Karpas-422 (cell line): ENCODE measurements at places on chromosomes 5 and 9. TPM values are rescaled to one million over a fixed set of nuclear protein-coding genes. Genes with fewer than 3 reads are reported as not detected.

The GARIN3 gene
- not detected in 2 replicates for total RNA-seq

The PCDHGC4 gene
- 7.0 and 11.8 TPM in 2 replicates for total RNA-seq

The PPP3R2 gene
- total RNA-seq: not detected in 2 replicates

The PCDHGB1 gene
- 14.0 and 15.3 TPM in 2 replicates for total RNA-seq

The PCDHA13 gene
- total RNA-seq: not detected in 2 replicates

The MARCOL gene
- not detected in 2 replicates for total RNA-seq

The TLX3 gene
- total RNA-seq: not detected in 2 replicates

The TMEM171 gene
- total RNA-seq: not detected in 2 replicates

The SPINK6 gene
- total RNA-seq: not detected in 2 replicates

The LRRC70 gene
- total RNA-seq: 2.7 and 6.5 TPM in 2 replicates

The HMCN2 gene
- not detected in 2 replicates for total RNA-seq

The GFI1B gene
- 6.0 and 6.5 TPM in 2 replicates for total RNA-seq

The PDE8B gene
- 0.04 and 0.15 TPM in 2 replicates for total RNA-seq

The SHC3 gene
- total RNA-seq: 0.04 TPM in 1 of 2 replicates, not detected in the other

The ARID3C gene
- total RNA-seq: 0.48 TPM in 1 of 2 replicates, not detected in the other

The LCN6 gene
- not detected in 2 replicates for total RNA-seq

DNA sequence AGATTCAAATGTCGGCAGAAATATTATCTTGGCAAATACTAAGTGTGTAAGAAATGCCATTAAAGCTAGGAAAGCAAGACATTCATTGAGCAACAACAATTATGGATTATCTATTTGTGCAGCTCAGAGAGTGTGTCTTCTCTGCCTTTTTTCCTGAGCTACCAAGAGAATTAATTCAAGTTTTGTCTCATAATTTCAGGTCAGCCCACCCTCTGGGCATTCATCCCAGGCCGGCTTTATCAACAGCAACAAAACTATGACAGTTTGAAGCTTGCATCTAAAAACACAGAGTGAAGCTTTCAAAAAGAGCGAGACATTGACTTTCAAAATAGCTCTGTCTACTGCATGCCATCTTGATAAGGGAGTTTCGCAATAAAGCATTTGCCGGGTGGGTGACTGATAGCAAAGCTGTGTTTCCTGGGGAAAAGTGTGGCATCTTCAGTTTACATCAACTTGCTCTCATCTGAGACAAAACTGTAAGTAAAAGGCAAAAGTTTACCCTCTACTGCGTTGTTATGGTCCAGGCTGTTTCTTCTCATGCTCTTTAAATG is 182.4 kb downstream of the IRX1 start:
- no peaks in the 10 kb centered on the region for H3K4me1 ChIP-seq
- no peaks in the 10 kb centered on the region for H3K27me3 ChIP-seq
- H3K36me3 ChIP-seq: no peaks in the 10 kb centered on the region
- H3K27ac ChIP-seq: no peak overlapping the region
- H3K4me3 ChIP-seq: no peak overlapping the region
- no peak for DNase-seq

GRCh38 chr9:116409638-116410037 is 256.0 kb downstream of the PAPPA start:
- DNase-seq: no peak
- no peaks in the 10 kb centered on the region for H3K27me3 ChIP-seq
- H3K4me3 ChIP-seq: no peak overlapping the region
- H3K4me1 ChIP-seq: no peaks in the 10 kb centered on the region
- no peak overlapping the region for H3K27ac ChIP-seq

- H3K36me3 ChIP-seq: no peaks in the 10 kb centered on the region
- DNase-seq: no peak
- no peaks in the 10 kb centered on the region for H3K27me3 ChIP-seq
- no peak overlapping the region for H3K4me3 ChIP-seq
Measured at GRCh38 chr9:92589923-92590322, 54.1 kb upstream of the ECM2 start.

DNA sequence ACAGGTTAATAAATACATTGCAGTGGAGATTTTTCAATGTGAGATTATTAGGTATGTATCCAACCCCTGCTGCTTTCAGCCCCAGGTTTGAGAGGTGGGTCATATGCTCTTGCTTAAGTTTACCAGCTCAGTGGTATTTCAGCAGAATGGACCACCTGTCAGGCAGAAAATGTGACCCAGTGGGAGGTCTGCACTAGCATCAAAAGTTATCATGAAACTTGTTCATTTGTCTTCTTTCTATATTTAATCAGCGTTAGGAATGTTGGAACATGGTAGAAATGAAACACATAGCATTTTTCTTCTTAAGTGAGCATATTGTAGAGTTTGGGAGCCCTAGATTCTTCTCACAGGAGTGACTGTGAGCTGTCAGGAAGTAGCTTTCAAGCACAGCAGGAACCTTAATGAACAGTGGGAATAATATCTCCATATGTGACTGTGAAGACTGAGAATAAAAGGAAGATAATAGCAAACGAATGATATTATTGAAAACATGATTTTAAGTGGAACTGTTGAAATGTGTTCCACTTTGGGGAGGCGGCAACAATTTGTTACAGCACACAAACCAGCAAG is 596.9 kb upstream of the CDH6 start:
- H3K27me3 ChIP-seq: no peaks in the 10 kb centered on the region
- no peak overlapping the region for H3K4me3 ChIP-seq
- DNase-seq: no peak
- no peaks in the 10 kb centered on the region for H3K36me3 ChIP-seq
- no peak overlapping the region for H3K27ac ChIP-seq
- no peaks in the 10 kb centered on the region for H3K4me1 ChIP-seq

GRCh38 chr9:4670591-4670990 is 4.3 kb upstream of the SPATA6L start:
- H3K27me3 ChIP-seq: no peaks in the 10 kb centered on the region
- DNase-seq: peak; percentile 15
- H3K4me1 ChIP-seq: peaks cover 14% of the 10 kb centered on the region
- H3K36me3 ChIP-seq: no peaks in the 10 kb centered on the region
- no peak overlapping the region for H3K4me3 ChIP-seq
- no peak overlapping the region for H3K27ac ChIP-seq

DNA sequence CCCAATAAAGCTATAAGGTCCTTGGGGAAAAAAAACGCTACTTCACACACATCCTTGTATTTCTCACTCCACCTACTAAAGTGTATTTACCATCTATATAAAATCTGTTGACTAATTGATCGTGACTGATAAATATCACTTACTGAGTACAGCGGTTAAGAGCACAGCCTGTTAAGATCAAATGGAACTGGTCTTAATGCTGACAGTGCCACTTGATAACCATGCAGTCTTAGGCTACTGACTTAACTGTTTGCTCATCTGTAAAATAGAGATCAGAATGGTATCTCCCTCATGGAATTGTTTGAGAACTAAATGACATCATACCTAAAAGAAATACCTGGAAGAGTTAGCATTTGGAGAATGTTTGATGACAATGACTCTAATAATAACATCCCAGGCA is 67.5 kb downstream of the ZFAND5 start:
- no peaks in the 10 kb centered on the region for H3K4me1 ChIP-seq
- H3K36me3 ChIP-seq: no peaks in the 10 kb centered on the region
- H3K27me3 ChIP-seq: no peaks in the 10 kb centered on the region
- no peak overlapping the region for H3K4me3 ChIP-seq

GRCh38 chr5:5158472-5158895 is 18.4 kb downstream of the ADAMTS16 start:
- H3K27ac ChIP-seq: no peak overlapping the region
- no peaks in the 10 kb centered on the region for H3K4me1 ChIP-seq
- H3K4me3 ChIP-seq: no peak overlapping the region
- no peak for DNase-seq

DNA sequence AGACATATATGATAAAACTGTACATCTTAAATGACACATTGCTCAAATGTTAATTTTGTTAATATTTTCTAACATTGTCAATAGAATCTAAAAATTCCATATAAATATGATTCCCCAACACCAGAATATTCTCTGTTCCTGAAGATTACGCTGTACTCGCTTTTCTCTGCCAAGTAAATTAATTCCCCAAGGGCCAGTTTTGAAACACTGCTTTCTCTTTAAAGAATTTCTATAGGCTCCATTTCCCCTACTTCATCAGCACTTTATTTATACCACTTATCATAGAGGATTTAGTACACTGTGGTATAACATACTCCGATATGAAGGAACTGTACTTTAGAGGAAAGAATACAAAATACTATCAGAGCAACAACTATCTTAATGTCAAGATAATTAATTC is 101.4 kb upstream of the ACOT12 start:
- H3K4me3 ChIP-seq: no peak overlapping the region
- H3K36me3 ChIP-seq: peaks cover 5% of the 10 kb centered on the region; the same call in 1 of the 2 replicates
- no peak for DNase-seq
- no peaks in the 10 kb centered on the region for H3K27me3 ChIP-seq
- peaks cover 28% of the 10 kb centered on the region for H3K4me1 ChIP-seq
- H3K27ac ChIP-seq: 0 out of 2 replicates have a peak overlapping the region, but pooled peaks have one; percentile 15

- H3K36me3 ChIP-seq: no peaks in the 10 kb centered on the region
- no peaks in the 10 kb centered on the region for H3K4me1 ChIP-seq
- H3K27me3 ChIP-seq: no peaks in the 10 kb centered on the region
Measured at GRCh38 chr5:142740474-142741242, 29.5 kb upstream of the ARHGAP26 start.

DNA sequence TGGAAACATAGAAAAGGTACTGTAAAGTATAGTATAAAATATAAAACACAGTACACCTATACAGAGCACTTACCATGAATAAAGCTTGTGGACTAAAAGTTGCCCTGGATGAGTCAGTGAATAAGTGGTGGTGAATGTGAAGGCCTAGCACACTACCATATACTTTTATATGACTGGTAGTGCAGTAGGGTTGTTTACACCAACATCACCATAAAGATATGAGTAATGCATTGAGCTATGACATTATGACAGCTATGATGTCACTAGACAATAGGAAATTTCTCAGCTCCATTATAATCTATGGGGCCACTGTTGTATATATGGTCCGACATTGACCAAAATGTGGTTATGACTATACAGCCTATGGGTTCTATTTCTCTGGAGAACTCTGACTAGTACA is 291.8 kb upstream of the ACTBL2 start:
- no peaks in the 10 kb centered on the region for H3K36me3 ChIP-seq
- no peak overlapping the region for H3K4me3 ChIP-seq
- no peak overlapping the region for H3K27ac ChIP-seq
- no peaks in the 10 kb centered on the region for H3K4me1 ChIP-seq
- DNase-seq: no peak

- H3K27me3 ChIP-seq: no peaks in the 10 kb centered on the region; the same call in 1 of the 2 replicates
- peak overlapping the region; percentile 75; the same call in 1 of the 2 replicates for H3K4me3 ChIP-seq
- H3K36me3 ChIP-seq: no peaks in the 10 kb centered on the region
- peak; percentile 49 for DNase-seq
Measured at GRCh38 chr9:68706363-68707201, 1.5 kb downstream of the PIP5K1B start.

- H3K36me3 ChIP-seq: no peaks in the 10 kb centered on the region
- no peak overlapping the region for H3K27ac ChIP-seq
- DNase-seq: no peak
- H3K4me1 ChIP-seq: no peaks in the 10 kb centered on the region
- no peaks in the 10 kb centered on the region for H3K27me3 ChIP-seq
Measured at GRCh38 chr9:110443146-110443865, 105.6 kb upstream of the TXNDC8 start.

DNA sequence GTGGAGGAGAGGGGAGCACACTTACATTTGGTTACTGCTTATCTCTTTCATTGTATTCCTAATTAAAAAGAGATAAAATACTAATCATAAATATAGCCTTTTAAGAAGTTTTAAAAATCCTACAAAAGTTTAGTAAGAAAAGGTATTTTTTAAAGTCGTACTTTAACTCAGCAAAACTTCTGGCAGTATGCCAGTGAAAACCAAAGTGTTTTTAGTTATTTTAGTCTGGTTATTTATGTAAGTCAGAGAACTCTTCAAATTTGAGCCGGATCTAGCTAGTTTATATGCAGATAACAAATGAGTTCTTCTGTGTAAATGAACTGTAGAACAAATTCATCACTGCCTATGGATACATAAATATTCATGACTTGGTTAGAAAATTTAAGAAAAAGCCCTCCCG is 36.5 kb upstream of the ANKDD1B start:
- H3K27ac ChIP-seq: peak overlapping the region; percentile 51
- no peak overlapping the region for H3K4me3 ChIP-seq
- no peaks in the 10 kb centered on the region for H3K27me3 ChIP-seq
- peaks cover 39% of the 10 kb centered on the region for H3K4me1 ChIP-seq
- peak; percentile 53 for DNase-seq

DNA sequence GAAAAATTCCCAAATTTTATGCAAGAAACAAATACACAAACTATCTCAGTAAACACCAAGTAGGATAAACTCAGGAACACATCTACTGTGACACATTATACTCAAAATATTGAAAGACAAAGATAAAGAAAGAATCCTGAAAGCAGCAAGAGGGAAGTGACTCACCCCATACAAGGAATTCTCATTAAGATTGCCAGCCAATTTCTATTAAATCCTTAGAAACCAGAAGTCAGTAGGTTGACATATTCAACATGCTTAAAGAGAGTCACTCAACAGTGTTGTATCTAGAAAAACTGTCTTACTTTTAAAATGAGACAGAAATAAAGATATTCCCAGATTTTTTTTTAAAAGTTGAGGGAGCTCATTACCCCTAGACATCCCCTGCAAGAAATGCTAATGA is 15.5 kb downstream of the SPATA31E1 start:
- DNase-seq: no peak
- H3K36me3 ChIP-seq: no peaks in the 10 kb centered on the region
- no peaks in the 10 kb centered on the region; the same call in 1 of the 2 replicates for H3K27me3 ChIP-seq
- no peak overlapping the region for H3K27ac ChIP-seq

- no peaks in the 10 kb centered on the region for H3K27me3 ChIP-seq
- no peak overlapping the region for H3K27ac ChIP-seq
- peak; percentile 76 for DNase-seq
- no peak overlapping the region for H3K4me3 ChIP-seq
- no peaks in the 10 kb centered on the region for H3K36me3 ChIP-seq
- H3K4me1 ChIP-seq: peaks cover 13% of the 10 kb centered on the region
Measured at GRCh38 chr9:5442400-5443011, 4.8 kb upstream of the PLGRKT start.

DNA sequence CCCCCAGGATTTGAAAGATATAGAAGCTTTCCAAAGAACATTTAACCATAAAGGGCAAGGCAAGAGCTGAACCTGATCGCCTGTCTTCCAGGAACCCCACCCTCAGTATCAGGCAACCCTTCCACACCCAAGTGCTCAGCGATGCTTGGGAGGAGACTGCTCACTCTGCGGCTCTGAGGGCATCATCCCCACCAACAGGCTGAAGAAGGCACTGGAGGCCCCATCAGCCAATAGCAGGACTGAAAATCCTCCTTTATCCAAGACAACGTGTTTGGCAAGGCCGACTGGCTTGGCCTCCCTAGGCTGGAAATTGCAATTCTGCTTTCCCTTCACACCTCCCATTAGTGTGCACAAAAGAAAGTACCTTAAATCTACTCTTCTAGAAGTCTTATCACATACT is 1.4 kb upstream of the PPP2CA start:
- no peaks in the 10 kb centered on the region for H3K27me3 ChIP-seq
- no peak for DNase-seq
- peaks cover 26% of the 10 kb centered on the region for H3K36me3 ChIP-seq
- H3K27ac ChIP-seq: no peak overlapping the region
- peaks cover 33% of the 10 kb centered on the region for H3K4me1 ChIP-seq

DNA sequence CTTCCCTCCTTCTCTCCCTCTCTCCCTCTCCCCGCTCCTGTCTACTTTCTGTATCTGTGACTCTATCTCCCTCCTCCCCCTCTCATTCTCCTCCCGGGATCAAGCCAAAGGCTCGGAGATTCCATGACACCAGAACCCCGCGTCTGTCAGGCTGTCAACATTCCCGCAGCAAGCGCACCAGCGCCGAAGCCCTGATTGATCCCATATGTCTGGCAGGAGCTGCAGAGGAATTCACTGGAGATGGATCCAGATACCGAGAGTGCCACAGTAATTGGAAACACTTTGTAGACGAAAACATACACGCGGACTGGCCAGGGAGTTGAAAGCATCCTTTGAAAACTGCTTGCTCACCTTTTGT is 300 bp upstream of the SVEP1 start:
- no peaks in the 10 kb centered on the region for H3K27me3 ChIP-seq
- no peak for DNase-seq
- no peak overlapping the region for H3K27ac ChIP-seq
- H3K36me3 ChIP-seq: no peaks in the 10 kb centered on the region
- H3K4me1 ChIP-seq: no peaks in the 10 kb centered on the region
